WERI-Rb-1 (cell line): ENCODE measurements at places on chromosomes 2 and 18.

GRCh38 chr2:129239141-129239540 is 740.3 kb upstream of the RAB6C start:
- no peak for DNase-seq

DNA sequence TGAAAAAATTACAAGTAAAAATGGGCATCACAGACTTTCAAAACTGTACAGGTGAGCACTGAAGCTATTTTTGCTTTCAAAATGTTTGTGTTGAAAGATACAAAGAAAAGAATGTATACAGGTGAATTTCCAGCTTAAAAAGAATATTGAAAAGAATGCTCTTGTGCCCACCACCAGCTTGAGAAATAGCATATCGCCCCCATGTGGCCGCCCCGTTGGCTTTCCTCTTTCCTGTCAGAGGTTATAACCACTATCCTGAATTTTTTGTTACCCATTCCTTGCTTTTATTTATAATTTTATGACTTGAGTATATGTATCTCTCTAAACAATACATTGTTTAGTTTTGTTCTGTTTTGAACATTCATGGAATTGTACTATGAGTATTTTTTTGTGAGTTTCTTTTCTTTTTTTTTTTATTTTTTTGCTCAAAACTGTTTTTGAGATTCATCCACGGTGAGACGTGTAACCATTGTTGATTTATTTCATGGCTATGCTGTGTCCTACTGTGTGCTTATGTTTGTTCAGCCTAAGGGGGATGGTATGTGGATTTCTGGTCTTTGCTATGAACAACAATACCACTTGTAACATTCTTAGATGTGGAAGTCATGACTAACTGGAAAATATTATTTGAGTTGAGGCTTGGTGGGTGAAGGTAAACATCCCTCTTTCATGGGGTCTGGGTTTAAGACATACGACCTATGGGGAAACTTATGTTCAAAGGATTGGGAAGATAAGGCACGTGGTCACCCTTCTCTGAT is 11.6 kb downstream of the TRPM8 start:
- peak; percentile 64 for DNase-seq

GRCh38 chr18:80231151-80231550 is 16.2 kb downstream of the PARD6G start:
- DNase-seq = no peak

DNA sequence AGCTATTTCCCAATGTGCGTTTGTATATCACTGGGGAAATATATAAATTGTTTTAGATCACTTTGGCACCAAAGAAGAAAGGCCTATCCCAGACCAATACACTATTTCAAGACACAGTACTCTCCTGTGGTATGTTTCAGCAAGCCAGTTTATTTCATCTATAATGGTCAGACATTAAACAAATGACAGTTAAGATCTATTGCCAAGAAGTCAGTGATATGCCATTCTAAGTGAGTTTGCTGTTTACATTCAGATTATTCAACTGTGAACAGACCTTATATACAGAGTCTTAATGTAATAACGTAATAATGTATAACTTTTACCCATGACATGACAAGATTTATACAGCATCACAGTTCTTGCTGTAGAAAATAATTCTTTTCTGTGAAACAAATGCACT is 352.7 kb downstream of the CDH7 start:
- no peak for DNase-seq

DNA sequence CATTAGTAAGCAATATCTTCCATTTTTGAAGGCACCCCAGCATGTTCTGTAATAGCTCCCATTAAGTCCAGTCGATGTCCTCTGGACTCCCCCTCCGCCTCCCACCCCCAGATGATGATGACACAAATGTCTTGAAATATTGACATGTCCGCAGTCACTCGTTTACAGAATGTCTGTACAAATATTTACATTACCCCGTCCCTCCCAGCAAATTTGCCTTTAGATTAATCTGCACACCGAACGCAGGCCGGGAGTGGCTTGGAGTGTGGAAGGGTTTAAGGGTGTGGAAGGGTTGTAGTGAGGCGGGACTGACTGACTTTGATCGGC is 853 bp upstream of the OSBPL6 start:
- DNase-seq = no peak

DNA sequence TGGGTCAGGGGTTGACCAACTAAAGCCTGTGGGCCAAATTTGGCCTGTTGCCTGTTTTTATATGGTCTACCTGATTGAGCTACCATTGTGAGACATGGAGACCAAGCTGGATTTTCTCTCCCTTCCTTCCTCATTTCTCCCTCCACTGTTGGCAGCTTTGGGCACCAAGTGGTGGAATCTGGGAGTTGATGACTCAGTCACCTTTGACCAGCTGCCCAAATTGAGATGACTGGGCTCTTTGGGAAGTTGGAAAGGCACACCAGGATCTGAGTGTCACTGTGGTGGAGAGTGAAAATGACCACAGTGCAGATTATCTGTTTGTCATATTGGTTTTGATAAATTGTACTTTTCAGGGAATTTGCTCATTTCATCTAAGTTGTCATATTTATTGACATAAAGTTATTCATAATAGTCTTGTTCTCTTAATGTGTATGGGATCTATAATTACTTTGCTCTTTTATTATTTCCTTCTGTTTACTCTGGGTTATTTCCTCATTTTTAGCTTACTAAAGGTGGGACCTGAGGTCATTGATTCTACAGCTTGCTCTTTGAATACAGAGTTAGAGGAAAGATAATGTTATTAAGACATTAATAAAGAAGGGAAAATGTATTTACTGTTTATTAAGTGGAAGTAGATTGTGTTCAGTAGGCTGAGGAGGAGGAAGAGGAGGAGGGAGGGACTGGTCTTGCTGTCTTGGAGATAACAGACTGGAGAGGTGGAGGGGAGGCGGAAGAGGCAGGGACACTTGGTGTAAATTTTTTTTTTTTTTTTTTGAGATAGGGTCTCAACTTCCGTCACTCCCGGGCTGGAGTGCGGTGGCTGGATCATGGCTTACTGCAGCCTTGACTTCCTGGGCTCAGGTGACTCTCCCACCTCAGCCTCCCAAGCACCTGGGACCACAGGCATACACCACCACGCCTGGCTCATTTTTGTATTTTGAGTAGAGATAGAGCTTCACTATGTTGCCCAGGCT is 31.8 kb downstream of the AGFG1 start:
- no peak for DNase-seq

DNA sequence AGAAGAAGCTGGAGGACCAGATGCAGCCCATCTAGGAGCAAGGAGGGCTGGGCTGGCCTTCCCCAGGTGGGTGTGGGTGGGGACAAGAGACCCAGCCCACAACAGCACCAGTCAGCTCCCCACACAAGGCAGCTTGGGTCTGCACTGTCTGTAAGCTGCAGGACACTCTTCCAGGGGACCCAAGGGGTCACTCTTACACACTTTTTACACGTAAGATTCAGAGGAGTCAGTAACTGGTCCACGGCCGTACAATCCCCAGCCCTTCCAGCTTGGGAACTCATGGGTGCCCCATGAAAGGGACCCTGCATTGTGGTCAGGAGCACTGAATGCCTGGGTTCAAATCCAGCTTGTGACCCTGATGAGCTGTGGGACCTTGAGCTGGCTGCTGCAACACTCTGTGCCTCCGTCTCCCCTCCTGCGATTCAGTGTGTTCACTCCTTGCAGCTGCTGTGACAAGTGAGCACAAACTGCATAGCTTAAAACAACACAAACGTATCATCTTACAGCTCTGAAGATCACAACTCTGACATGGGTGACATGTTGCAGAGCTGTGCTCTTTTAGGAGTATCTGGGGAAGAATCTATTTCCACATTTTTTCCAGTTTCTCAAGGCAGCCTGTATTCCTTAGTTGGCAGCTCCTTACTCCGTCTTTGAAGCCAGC is 11.1 kb upstream of the SLC66A3 start:
- DNase-seq = no peak

GRCh38 chr2:180101846-180102245 is 94.7 kb upstream of the CWC22 start:
- no peak for DNase-seq

DNA sequence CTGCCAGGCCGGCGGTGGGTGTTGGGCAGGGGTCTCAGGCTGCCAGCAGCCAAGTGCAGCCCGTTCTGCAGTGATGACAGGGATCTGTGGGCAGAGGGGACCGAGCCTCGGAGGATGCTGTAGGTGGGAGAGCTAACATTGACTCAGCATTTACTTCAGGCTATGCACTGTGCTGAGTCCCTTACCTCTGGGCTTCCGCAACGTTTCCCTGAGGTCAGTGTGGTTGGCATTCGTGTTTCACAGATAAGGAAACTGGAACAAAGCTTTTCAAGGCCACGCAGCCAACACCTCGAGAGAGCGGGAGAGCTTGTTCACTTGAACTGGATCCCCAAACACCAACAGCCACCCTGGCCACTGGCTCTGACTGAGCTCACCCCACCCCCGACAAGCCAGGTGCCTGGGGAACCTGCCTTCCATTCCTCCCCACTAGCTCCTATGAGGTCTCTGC is 839 bp upstream of the GPR148 start:
- no peak for DNase-seq

GRCh38 chr2:13876491-13877037 is 756.0 kb upstream of the LRATD1 start:
- no peak for DNase-seq

- DNase-seq = peak; percentile 58
Measured at GRCh38 chr2:23684395-23685176, 242.3 kb downstream of the ATAD2B start.

DNA sequence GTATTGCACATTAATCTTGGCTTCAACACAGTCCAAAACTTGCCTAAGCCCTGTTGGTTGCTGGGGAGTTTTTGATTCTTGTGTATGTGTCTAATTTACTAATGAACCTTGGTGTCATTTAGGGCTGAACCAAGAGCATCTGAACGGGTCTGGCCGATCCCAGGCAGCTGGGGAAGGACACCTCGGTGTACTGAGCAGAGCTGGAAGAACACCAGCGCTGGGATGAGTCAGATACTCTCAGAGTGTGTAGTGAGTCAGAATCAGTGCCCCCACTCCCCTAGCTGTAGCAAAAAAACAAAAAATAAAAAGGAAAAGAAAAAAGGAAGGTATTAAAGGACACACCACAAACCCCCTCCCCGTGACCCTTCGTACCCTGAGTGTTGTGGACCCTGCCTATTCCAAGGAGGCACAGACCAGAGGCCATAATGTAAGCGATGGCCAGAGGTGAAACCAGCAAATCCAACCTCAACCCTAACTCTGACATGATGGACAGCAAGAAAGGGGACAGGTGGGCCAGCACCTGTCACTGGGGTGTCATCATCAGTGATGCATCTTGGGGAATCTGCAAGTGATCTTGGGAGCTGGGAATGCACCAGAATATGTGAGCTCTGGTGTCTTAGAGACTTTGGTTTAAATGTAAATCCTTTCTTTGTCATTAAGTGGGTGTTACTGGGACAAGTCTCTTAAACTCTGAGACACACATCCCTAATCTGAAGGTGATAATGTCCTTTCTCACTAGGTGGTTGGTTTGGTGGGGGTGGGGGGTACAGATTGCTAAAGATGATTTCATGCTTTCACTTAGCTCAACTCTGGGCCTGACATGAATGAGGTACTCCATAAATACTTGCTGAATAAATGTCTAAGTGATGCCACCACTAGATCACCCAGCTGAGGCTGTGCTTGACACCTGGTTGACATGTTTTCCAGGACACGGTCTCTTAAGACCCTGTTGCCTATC is 34.2 kb upstream of the NCOA1 start:
- DNase-seq = peak; percentile 65

DNA sequence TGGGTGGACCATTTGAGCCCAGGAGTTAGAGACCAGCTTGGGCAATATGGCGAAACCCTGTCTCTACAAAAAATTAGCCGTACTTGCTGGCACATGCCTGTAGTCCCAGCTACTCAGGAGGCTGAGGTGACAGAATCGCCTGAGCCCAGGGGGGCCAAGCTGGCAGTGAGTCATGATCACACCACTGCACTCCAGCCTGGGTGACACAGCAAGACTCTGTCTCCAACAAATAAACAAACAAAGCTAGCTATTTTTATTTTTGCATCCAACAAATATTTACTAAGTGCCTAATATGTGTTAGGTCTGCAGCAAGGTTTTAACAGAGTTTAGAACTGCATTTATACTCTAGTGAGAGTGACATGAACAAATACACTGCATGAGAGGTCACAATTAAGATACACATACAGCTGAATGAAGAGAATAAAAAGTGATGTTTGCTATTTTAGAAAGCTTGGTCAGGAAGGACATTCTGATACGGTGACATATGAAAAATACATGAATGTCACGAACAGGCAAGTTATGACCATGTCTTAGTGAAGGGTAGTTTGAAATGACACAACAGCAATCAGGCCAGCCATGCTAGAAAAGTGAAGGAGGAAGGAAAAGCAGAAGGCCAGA is 83.2 kb upstream of the FRZB start:
- no peak for DNase-seq

GRCh38 chr2:30206461-30207430 is 24.6 kb upstream of the LBH start:
- no peak for DNase-seq

GRCh38 chr2:130287656-130288026 is 55.1 kb upstream of the IMP4 start:
- DNase-seq = no peak

DNA sequence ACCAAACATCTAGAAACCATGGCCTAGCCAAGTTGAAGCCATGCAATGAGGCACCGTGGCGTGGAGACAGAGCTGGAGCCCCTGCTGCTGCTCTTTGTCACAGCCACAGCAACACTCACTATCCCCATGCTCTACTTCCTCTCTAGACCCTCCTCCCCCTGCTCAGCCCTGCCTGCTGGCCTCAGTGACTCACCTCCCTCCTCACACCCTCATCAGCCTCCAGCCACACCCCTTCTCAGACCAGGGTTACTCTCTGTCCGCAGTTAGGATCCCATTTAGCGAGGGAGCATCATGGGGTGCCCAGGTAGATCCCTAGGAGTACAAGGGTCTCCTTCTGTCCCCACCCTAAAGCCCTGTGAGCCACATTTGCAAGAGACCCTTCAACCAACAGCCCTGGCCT is 25.4 kb upstream of the SOX11 start:
- no peak for DNase-seq

DNA sequence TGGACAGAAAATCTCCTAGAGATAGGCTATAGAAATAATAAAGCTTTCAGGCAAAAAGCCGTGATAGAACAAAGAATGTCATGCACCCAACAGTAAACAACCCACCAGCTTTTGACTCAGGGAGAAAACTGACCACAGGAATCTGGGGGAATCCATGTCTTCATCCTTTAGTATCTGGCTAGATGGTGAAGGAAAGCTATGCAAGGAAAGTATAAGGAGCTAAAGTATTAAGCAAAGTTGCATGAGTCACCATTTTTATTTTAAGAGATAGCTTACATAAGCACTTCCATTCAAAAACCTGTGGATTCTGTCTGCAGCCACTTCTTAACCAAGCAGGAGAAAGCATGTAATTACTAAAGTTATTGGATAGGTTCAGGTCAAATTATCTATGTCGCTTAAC is 363.8 kb downstream of the LRP1B start:
- no peak for DNase-seq

GRCh38 chr2:68110102-68110501 is 47.3 kb upstream of the C1D start:
- peak; percentile 43 for DNase-seq

GRCh38 chr2:27270670-27271069 is 4.6 kb upstream of the DNAJC5G start:
- DNase-seq = no peak

DNA sequence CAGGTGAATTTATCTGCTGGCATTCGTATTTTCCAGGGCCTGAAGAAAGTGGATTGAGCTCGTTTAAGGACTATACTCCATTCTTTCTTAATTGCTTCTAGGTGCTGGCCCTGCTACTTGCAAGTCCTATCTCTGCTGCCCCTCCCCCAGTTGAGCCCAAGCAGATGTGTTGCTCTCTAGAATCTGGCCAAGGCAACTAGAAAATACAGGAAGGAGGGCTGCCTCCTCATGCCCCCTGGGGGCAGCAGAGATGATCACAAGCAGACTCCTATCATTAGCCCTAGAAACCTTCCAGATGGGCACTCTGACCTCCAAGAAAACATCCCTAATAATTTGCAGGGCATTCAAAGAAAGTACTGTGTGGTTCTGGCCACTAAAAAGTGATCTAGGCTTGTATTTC is 72.5 kb upstream of the CYP26B1 start:
- DNase-seq = peak; percentile 92
